Stimulated activated naive CD4-positive, alpha-beta T cell (primary cell): ENCODE measurements at places on chromosomes 11 and 22.

GRCh38 chr11:34154059-34154875 is 48.8 kb downstream of the NAT10 start:
- DNase-seq: no peak

GRCh38 chr22:37018086-37018814 is 997 bp downstream of the TST start:
- no peak for DNase-seq

DNA sequence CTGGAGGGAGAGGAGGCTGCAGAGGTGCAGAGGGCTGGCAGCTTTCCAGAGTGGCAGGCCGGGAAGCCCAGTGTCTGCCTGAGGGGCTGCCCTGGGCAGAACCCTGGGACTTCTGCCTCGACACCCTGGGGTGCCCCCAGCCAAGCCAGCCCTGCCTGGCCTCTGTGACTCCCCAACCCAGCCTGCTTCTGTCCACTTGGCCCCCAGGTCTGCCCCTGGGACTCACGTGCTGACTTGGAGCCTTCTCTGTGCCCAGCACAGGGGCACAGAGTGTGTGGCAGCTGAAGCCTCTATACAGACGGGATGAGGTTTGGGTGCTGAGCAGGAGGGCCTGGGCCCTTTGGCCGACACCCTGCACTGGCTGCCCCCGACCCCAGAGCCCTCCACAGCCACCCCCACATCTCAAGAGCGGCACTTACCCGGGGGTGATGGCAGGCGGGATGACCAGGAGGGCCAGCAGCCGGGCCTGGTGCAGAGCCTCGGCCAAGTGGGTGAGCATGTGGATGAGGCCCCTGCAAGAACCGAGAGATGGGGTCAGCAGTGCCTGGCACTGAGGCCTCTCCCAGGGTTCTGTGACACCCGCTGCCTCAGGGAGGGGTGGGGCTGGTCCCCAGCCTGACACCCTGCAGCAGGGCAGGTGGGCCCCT is 17.5 kb downstream of the CHID1 start:
- DNase-seq: no peak

DNA sequence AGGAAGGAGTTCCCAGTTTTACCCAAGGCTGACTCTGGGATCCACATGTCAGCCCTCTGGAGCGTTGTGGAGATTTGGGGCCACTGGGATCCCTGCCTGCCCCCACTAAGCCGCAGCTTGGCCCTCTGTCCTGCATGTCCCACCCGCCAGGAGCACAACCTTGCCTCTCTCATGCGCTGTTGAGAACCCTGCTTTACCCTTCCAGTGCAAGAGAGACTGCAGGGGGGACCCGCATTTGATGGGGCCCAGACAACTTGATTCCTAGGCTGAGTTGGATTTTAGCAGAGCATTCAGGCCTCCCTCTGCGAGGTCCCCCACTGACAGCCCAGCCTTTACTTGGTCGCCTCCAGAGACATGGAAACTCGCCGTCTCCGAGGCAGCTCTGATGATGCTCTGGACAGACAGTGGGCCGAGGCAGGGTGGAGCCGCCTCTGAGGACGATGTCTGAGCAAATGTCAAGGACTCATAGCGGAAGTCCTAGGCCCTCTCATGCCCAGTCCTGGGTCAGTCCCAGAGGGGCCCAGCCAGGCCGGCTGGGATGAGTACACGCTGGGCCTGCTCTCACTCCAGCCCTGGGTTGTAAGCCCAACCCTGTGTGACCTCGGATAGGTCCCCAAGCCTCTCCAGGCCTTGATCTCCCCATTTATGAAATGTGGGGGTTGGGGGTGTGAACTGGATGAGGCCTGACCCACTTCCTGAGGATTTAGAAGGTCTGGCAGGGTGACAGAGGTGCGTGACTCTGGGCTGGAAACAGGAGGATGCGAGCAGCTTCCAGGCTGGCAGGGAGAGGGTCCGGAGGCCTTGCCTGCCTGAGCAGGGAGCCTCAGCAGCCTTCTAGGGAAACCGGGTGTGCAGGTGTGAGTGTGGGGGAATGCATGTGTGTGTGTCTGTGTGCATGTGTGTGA is 630 bp downstream of the CD5 start:
- DNase-seq: no peak

DNA sequence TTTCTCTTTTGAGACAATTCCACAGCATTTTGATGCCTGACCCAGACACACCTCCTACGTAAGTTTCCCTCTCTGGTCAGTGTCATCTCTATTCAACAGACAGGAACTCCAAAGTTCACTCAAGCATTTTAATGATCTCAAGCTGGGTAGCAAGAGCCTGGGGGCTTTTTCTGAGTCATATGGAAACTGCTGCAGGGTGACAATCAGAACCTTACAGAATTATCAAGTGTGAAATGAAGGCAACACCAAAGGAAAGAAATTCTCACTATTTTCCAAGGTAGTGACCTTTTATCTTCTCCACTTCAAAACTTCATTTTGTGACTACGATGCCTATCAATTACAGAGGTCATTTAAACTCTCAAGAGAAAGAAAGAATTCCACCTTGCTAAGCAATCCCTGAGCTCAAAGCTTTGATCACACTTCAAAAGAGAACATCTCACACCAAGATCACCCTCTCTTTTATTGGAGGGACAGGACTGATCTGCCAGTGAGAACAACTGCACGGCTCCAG is 229.0 kb upstream of the ZC3H12C start:
- no peak for DNase-seq

GRCh38 chr11:94343495-94343894 is 39.1 kb downstream of the IZUMO1R start:
- DNase-seq: no peak

GRCh38 chr11:2271327-2272227 is 1.2 kb upstream of the ASCL2 start:
- no peak for DNase-seq

- DNase-seq: no peak
These were observed 41.9 kb downstream of the SNX19 start for GRCh38 chr11:130874396-130874795.

GRCh38 chr11:62976109-62976508 is 8.7 kb downstream of the SLC22A6 start:
- DNase-seq: no peak

GRCh38 chr11:355581-356458 is 13.5 kb upstream of the B4GALNT4 start:
- peak; percentile 88 for DNase-seq
